ENCODE measurements at places on chromosomes 4 and X.

- no peaks in the 10 kb centered on the region for H3K4me1 ChIP-seq
- peaks cover 17% of the 10 kb centered on the region for H3K36me3 ChIP-seq
- H3K27ac ChIP-seq, result no peak overlapping the region
- H3K4me3 ChIP-seq, result no peak overlapping the region
- H3K27me3 ChIP-seq, result no peaks in the 10 kb centered on the region
Measured at GRCh38 chrX:10471418-10471817, 149.0 kb downstream of the MID1 start.

DNA sequence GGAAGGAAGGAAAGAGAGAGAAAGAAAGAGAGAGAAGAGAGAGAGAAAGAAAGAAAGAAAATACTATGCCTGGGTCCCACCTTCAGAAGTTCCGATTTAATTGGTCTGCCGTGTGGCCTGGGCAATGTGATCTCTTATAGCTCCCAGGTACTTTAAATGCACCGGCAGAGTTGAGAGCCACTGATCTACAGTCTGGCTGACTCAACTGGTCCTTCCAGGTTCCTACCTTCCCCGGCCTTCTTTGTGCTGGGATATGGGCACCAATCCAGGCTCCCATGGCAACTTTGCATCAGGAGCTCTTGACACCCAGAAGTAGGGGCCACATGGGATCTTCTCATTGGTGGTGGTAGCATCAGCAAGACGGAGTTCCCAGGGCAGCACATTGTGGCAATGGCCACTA, 186.5 kb upstream of the ATP6AP2 start:
- no peak for DNase-seq
- H3K36me3 ChIP-seq, result no peaks in the 10 kb centered on the region
- H3K4me3 ChIP-seq, result no peak overlapping the region

DNA sequence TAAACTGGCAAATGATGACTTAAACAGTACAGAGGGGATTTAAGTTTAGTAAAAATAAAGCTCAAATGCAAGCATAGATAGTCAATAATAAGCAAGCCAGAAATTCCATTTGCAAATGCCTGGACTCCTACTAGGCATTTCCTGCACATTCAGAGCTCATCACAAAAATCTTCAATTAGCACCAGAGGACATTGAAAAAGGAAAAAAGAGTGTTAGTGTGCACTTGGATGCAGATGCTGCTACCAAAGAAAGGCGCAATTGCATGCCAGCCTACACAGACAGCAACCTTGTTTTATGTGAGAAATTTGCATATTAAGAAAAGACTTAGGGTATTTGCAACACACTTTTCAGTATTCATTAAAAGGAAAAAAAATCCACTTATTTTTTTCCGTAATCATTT, 282.1 kb downstream of the GRIA2 start:
- no peaks in the 10 kb centered on the region for H3K36me3 ChIP-seq
- no peak for DNase-seq
- H3K27me3 ChIP-seq, result no peaks in the 10 kb centered on the region
- H3K4me3 ChIP-seq, result no peak overlapping the region
- H3K27ac ChIP-seq, result no peak overlapping the region
- no peaks in the 10 kb centered on the region for H3K4me1 ChIP-seq

- no peak overlapping the region for H3K27ac ChIP-seq
- no peaks in the 10 kb centered on the region for H3K4me1 ChIP-seq
- no peak overlapping the region for H3K4me3 ChIP-seq
- H3K27me3 ChIP-seq, result no peaks in the 10 kb centered on the region
- no peak for DNase-seq
Measured at GRCh38 chrX:134469486-134469885, 9.5 kb downstream of the HPRT1 start.

GRCh38 chr4:60296386-60296785, 903.7 kb upstream of the ADGRL3 start:
- no peak overlapping the region for H3K27ac ChIP-seq
- H3K36me3 ChIP-seq, result no peaks in the 10 kb centered on the region
- no peaks in the 10 kb centered on the region for H3K27me3 ChIP-seq
- H3K4me1 ChIP-seq, result no peaks in the 10 kb centered on the region
- H3K4me3 ChIP-seq, result no peak overlapping the region
- DNase-seq, result no peak

DNA sequence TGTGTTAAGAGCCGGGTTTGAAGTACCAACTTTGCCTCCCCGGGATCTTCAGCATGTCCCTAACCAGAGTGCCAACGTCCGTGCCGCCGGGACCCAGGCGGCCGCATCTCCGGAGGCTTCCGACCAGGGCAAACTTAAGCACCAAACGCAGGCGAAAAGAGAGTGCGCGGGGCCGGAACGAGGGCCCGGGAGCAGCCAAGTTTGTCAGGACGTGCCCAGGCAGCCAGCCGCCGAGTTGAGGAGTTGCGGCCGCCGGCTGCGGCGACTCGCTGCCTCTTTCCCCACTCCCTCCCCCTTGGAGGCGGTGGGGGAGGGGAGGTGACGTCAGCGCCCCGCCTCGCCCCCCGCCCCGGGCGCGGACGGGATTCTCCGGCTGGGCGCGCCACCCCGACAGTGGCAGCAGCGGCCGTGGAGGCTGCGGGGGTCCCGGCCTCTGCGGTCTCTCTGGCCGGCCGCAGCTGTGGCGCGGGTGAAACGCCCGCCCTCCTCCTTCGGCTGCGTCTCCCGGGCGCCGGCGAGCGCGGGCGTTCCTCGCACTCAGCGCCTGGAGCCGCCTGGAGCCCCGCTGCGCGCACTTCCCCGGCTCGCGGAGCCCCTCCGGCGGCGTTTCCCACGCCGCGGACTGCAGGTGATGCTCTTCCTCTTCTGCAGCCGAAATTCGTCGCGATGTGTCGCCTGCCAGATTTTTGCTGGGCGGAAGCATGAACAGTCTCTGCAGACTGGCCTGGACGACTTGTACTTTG, 2.9 kb upstream of the FAT1 start:
- peaks cover 15% of the 10 kb centered on the region for H3K27me3 ChIP-seq
- H3K4me1 ChIP-seq, result peaks cover 22% of the 10 kb centered on the region
- DNase-seq, result peak; percentile 81
- peak overlapping the region; percentile 89 for H3K27ac ChIP-seq
- peak overlapping the region; percentile 98 for H3K4me3 ChIP-seq

DNA sequence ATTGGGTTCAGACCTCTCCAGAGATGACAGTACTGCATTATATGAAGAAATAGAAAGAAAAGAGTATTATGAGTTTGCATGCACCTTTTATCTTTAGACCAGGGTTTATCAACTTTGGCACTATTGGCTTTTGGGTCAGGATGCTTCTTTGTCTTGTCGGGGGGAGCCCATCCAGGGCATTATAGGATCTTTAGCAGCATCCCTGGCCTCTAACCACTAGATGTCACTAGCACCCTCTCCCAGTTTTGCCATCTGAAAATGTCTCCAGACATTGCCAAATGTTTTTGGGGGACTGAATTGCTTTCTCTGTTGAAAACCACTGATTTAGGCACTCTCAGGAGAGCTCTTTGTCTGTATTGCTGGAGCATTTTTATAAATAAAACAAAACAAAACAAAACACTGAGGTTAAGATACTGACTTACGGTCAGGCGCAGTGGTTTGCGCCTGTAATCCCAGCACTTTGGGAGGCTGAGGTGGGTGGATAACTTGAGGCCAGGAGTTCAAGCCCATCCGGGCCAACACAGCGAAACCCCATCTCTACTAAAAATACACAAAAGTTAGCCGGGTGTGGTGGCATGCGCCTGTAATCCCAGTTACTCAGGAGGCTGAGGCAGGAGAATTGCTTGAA, 23.6 kb downstream of the CA5B start:
- no peaks in the 10 kb centered on the region for H3K36me3 ChIP-seq
- DNase-seq, result peak; percentile 29
- no peaks in the 10 kb centered on the region for H3K27me3 ChIP-seq
- no peak overlapping the region for H3K27ac ChIP-seq

GRCh38 chrX:26871967-26872366, 591.2 kb downstream of the PPP4R3C start:
- no peaks in the 10 kb centered on the region for H3K36me3 ChIP-seq
- H3K4me3 ChIP-seq, result no peak overlapping the region
- peak overlapping the region; percentile 67 for H3K27ac ChIP-seq
- DNase-seq, result no peak

DNA sequence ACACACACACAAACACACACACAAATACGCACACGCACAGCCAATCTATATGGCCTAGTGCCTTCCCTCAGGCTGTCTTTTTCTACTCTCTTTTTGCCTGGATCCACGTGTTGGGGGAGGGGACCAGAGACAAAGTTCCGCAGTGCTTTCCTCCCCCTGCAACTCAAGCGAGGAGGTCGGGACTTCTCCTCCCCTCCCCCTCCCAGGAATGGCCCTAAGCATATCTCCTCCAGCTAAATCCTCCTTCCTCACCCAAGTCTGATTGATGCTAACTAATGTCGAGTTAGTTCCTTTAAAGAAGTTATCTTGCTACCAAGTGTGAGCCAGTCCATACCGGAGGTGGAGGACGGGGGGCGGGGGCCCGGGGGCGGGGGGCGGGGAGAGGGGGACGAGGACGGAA, 141.2 kb upstream of the ZIC3 start:
- H3K4me1 ChIP-seq, result peaks cover 8% of the 10 kb centered on the region
- no peaks in the 10 kb centered on the region for H3K36me3 ChIP-seq
- H3K4me3 ChIP-seq, result peak overlapping the region; percentile 79
- H3K27me3 ChIP-seq, result peaks cover 2% of the 10 kb centered on the region
